Stimulated activated CD8-positive, alpha-beta memory T cell treated with anti-CD3 and anti-CD28 coated beads, Interleukin-4, amount 100 ng/mL, for 4 hours (primary cell): ENCODE measurements at places on chromosomes 13 and 19.

DNA sequence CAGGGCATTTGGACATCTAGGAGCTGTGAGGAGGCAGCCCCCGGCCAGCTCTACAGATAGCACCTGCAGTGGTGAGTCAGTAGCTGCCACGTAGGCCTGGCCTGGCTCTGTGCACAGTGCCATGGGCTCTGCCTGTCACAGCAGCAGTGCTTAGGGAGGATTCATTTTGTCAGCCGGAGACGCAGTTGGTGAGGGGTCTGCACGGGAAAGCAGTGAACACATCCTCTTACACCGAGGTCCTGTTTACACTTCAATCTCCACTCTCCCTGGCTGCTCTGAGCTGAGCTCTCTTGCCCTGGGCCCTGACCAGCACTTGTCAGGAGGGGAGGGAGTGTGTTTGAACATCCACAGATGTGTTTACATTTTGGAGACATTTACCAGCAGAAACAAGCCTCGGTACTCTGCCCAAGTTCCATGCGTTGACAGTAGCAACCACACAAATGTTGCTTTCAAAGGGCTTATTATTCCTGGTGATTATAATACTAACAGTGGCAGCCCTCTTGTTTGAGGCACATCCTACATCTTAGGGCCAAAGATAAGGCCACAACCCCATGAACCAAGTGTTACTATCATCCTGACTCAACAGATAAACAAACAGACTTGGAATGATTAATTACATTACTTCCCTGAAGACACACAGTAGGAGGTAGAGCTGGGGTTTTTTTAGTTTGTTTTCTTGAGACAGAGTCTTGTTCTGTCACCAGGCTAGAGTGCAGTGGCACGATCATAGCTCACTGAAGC, 148.9 kb downstream of the USP12 start:
- DNase-seq = no peak

- no peak for DNase-seq
Observed at GRCh38 chr13:23794267-23795161, 94.7 kb downstream of the MIPEP start.

- no peak for DNase-seq
Observed at GRCh38 chr19:28737021-28737895, 475.7 kb downstream of the UQCRFS1 start.

- no peak for DNase-seq
Observed at GRCh38 chr13:107867701-107868661, 347.4 kb downstream of the LIG4 start.

DNA sequence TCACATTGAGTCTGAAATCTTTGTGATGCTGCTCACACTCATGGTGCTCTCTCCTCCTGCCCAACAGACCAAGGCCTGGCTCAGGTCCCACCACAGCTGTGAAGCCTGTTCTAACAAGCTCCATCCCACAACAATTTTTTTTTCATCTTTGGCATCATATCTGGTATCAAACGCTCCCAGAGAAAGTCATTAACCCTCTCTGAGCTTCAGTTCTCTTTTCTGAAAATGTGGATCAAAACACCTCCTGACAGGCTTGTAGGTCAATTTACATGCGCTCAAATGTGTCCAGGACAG, 224.4 kb downstream of the LACC1 start:
- DNase-seq = no peak

DNA sequence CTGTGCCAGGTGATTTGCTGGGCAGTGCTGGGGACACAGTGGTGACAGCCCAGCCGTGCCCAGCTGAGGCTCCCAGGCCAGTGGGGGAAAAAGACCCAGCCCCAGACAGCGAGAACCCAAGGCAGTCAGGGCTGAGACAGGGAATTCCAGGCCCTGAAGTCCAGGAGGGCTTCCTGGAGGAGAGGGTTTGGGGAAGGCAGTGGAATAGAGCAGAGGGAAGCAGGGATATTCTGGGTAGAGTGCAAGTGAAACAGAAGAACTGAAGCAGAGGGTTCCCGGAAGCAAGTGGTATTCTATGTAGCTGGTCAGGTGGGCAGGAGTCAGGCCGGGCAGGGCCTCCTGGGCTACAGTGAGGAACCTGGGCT, 1.3 kb upstream of the CEACAM16 start:
- no peak for DNase-seq

- peak; percentile 60 for DNase-seq
Observed at GRCh38 chr19:10603084-10603872, 16.2 kb upstream of the AP1M2 start.

GRCh38 chr13:66745307-66745706, 484.8 kb downstream of the PCDH9 start:
- no peak for DNase-seq

DNA sequence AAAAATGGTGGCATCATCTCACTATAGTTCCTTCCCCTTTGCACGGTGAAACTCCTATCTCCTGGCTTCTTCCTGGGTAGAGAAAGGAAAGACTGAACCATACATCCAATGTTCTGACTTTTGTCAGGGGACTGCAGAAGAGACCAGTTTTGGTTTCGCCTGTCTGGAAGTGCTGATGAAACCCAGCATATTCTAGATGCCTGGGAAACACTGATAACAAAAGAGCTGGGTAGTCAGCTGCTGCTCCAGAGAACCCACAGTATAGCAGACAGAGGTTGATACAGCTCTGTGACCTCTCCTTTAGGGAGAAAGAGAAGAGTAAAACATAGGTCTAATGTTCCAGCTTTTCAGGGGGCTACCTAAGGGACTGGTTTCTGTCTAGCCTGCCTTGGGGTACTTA, 695.3 kb downstream of the DIAPH3 start:
- DNase-seq = no peak

GRCh38 chr19:49677231-49677900, at the start of gene PRMT1:
TSS of gene PRMT1 (plus strand) at chr19:49677271. CDS start at chr19:49677281, 10 bp downstream.
- DNase-seq = no peak

DNA sequence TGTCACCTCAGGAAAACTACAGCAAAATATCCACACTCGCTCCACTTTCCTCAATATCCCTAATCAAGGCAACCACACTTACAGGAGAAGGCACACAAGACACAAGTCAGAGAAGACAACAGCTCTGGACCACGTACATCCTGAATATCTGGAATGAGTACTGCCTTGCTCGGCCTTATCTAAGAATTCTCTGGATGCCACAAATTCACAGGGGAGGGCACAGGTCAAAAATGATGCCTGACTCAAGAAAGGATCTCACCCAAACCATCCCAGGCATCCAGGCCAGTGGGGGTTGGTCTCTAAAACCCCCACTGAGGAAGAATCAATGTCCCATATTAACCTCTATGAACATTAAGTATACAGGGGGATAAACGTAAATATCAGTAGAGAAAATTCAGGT, 29.9 kb downstream of the ATP7B start:
- DNase-seq = no peak

DNA sequence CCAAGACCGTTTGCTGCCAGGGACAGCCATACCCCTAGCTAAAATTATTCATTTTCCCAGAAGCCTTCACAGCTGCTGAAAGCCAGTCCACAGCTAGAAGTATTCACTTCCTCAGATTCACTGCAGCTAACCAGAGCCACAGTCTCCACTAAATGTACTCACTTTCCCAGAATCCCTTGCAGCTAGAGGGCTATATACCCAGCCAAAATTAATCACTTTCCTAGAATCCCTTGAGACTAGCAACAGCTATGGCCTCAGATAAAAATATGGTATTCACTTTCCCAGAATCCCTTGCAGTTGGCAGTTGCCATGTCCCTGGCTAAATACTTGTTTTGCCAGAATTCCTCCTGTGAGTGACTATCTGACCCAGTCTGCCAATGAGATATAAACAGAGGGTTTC, 13.8 kb upstream of the MEIS3 start:
- no peak for DNase-seq

DNA sequence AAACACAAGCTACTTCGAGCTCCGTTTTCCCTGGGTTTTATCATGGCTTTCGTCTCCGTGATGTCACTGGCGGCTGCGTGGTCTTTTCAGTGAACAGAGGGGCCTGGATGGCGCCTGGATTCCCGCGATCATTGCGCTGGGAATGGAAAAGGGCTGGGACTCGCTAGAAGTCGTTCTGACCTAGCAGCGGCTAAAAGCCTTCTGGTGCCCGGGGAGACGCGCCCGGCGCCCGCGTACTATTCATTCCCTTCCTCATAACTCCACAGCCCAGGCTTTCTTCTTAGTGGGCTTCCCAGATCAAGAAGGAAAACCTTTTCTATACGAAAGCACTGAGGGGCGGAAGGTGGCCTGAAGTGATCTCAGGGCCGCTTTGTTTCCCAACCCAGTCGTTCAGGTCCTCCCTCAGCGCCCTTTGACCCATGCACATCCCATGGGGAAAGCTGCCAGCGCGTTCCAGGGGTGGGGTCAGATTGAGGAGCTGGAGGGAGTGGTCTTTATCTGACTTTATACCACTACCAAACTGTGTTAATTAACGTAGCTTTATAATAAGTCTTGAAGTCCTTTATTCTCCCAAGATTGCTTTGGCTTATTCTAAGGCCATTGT, 96.6 kb downstream of the ELF1 start:
- DNase-seq = no peak
